Airway epithelial cell (primary cell): ENCODE measurements at places on chromosomes 6 and 20. TPM values are rescaled to one million over a fixed set of nuclear protein-coding genes. Genes with fewer than 3 reads are reported as not detected.

BPIFB4 gene
- total RNA-seq = not detected in 2 replicates

VSTM2L gene
- 23.7 and 34.2 TPM in 2 replicates for total RNA-seq

PTPRK gene
- 33.4 and 45.8 TPM in 2 replicates for total RNA-seq

MATN4 gene
- 0.05 TPM in 1 of 2 replicates, not detected in the other for total RNA-seq

YIPF3 gene
- 75.1 and 91.6 TPM in 2 replicates for total RNA-seq

BANF2 gene
- not detected in 2 replicates for total RNA-seq

TRPC4AP gene
- 45.9 and 58.5 TPM in 2 replicates for total RNA-seq

OR12D3 gene
- total RNA-seq = not detected in 2 replicates

C20orf141 gene
- not detected in 2 replicates for total RNA-seq

ZNF184 gene
- total RNA-seq = 2.6 and 3.5 TPM in 2 replicates

FABP7 gene
- total RNA-seq = not detected in 2 replicates

POU5F1 gene
- 0.60 and 3.5 TPM in 2 replicates for total RNA-seq

FAM229B gene
- 4.1 and 17.0 TPM in 2 replicates for total RNA-seq

WFDC12 gene
- not detected in 2 replicates for total RNA-seq

ANGPT4 gene
- not detected in 2 replicates for total RNA-seq

TREML2 gene
- total RNA-seq = not detected in 2 replicates

TSPO2 gene
- not detected in 2 replicates for total RNA-seq

HLA-DPA1 gene
- total RNA-seq = not detected in 2 replicates

SAMD5 gene
- 0.37 and 0.56 TPM in 2 replicates for total RNA-seq

MEI4 gene
- total RNA-seq = not detected in 2 replicates

GLP1R gene
- not detected in 2 replicates for total RNA-seq

ERVFRD-1 gene
- not detected in 2 replicates for total RNA-seq
